ENCODE measurements at places on chromosomes 11 and 22. TPM values are rescaled to one million over a fixed set of nuclear protein-coding genes. Genes with fewer than 3 reads are reported as not detected.

The ANO1 gene
- total RNA-seq = not detected

The DKK3 gene
- total RNA-seq = 156 TPM

The NAALAD2 gene
- total RNA-seq = 0.33 TPM

The HSD17B12 gene
- total RNA-seq = 80.5 TPM

The BAD gene
- total RNA-seq = 65.9 TPM

The NPAS4 gene
- total RNA-seq = not detected

The ESAM gene
- total RNA-seq = 84.4 TPM
